8988T (cell line): ENCODE measurements at places on chromosomes 2 and 18.

DNA sequence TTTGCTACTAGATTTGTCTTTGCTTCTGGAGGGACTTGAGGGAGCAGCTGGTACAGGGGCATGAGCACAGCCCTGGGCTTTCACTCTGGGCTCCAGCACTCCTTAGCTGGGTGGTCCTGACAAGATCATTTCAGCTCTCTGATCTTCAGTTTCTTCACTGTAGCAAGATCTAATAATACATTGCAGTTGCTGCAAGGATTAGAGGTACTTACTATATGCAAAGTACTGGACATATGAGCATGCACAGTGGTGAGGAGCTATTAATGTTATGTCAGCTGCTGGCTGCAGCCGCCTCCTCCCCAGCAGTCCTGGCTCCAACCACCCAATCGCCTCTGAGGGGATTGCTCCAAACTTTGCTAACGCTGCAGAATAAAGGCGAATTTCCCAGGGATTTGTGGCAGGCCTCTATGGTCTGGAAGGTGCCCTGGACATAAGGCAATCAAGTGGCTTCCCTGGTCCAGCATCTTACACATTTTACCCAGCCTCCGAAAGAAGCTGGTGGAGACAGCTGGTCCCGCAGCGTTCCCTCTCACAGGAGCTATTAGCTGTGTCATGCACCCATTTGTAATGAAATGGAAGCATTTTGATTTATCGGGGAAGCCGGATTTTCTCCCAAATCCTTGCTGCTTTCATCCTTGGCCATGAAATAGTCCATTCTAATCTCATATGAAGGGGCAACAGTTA, 96.7 kb downstream of the RHOB start:
- no peak for DNase-seq

DNA sequence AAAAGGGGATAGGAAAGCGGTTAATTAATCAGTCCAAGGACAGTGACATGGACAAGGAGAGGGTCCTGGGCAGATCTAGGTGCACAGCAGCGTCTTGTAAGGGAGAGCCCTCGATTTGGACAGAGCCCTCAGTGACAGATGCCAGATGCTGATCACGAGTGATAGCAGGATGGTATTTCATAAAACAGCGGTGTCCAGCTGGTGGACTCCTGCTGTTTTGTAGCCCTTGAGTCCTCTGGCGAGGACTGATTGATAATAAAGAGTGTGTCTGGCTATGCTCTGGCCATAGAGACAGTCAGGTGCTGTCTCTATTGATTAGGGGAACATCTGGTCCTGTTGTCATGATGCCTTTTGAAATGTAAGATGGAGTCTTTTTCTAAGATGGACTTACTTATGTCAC, 180.7 kb downstream of the NCK2 start:
- no peak for DNase-seq

DNA sequence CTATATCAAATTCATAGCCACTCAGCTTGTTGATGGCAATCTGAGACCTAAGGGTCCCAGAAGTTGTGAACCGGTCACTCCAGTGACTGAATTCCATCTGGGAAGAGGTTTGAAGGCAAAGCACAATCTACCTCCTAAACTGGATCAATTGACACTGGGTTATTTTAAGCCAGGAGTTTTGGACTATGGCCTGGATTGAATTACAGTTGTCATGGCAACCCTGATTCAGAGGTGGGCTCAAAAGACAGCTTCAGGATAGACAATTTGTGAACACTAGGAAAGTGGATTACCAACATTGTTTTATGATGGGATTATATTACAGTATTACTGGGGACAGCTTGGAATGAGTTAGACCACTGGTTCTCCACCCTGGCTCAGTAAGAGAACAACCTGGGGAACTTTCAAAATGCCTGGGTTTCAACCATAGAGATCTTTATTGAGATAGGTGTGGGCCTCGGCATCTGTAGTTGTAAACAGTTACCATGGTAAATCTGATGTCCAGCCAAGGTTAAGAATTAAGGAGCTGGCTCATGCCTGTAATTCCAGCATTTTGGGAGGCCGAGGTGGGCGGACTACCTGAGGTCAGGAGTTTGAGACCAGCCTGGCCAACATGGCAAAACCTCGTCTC, 58.8 kb downstream of the MFSD6 start:
- DNase-seq, result no peak

- DNase-seq, result no peak
Observed at GRCh38 chr2:120963997-120964705, 228.5 kb downstream of the GLI2 start.

DNA sequence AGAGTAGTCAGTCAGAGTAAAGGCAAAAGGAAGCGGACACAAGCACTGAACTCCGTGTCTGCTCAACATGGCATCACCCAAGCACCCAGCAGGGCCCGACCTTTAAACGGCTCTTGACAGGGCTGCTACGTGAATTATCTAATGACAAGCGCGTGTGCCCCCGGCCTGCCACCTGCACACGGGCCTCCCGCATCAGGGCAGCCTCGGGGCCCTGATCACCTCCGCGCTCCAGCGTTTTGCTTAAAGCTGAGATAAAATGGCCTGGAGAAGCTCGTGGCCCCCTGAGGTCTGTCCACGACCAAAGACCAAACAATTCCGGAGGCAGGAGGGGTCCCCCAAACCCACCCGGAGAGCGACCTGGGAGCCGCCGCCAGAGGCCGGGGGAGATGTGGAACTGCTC, 376 bp downstream of the NDUFA10 start:
- DNase-seq, result no peak

GRCh38 chr18:9249254-9249653, 85.3 kb upstream of the TWSG1 start:
- DNase-seq, result no peak

DNA sequence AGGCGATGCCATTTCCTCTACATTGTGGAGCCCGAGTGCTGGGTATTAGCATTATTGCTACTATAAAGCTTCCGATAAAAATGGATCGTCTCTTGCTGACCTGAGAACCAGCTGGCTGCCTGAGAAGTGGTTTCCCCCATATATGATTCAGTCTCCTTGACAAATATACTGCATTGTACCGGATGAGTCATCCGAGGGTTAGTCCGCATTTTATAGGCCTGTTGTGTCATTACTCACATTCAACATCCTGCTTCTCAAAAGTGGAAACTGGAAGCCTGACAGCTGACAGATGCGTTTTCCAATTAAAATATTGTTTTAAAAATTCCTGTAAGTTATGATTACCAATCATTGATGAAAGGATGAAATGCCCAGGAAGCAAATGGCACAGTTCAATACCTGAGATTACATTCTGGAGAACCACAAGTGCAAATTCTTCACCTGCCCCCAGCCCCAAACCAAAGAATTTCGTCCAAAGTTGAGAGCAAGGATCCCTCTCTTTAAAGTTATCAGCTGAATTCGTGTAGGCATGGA, 65.7 kb downstream of the SPRED2 start:
- no peak for DNase-seq

GRCh38 chr2:205188239-205189138, 493.8 kb upstream of the NRP2 start:
- DNase-seq, result no peak

- DNase-seq, result no peak
Observed at GRCh38 chr18:36839835-36840234, 10.9 kb downstream of the KIAA1328 start.

DNA sequence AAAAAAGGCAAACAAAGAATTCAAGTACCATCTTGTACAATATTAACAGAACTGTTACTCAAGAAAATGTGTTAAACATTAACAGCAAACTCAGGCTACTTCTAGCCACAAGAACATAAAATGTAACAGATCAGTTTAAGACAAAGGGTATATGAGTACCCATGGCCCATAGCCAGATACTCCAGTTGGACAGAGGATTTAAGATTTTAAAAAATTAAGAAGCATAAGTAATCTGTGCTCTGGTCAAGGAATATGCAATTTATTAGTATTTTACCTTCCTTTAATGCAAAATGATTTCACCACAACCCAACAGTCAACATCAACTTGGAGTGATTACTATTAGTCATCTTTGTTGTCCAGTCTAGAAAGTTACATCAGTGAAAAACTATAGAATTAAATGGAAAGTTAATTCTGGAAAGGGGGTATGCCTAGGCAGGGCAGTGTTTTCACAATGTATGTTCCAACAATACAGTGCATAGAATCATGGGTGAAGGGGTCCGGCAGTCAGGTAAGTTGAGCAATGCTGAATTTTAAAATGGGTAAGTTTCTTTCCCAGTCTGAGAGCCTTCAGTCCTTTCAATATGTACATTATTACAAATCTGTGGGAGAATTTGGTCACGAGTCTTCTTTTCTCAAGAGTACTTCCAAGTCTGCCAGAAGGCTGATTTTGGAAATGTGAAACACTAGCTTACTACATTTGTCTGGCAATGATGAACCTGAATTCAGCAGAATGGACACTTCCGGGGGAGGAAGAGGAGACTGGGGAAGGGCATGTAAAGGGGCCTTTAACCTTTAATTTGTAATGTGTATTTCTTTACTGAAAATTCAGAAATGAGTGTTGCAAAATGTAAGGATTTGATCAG, 34.5 kb downstream of the SFT2D3 start:
- no peak for DNase-seq

GRCh38 chr2:16559278-16560067, 106.2 kb downstream of the CYRIA start:
- no peak for DNase-seq

- no peak for DNase-seq
Observed at GRCh38 chr2:151119374-151119773, 142.3 kb downstream of the RBM43 start.

DNA sequence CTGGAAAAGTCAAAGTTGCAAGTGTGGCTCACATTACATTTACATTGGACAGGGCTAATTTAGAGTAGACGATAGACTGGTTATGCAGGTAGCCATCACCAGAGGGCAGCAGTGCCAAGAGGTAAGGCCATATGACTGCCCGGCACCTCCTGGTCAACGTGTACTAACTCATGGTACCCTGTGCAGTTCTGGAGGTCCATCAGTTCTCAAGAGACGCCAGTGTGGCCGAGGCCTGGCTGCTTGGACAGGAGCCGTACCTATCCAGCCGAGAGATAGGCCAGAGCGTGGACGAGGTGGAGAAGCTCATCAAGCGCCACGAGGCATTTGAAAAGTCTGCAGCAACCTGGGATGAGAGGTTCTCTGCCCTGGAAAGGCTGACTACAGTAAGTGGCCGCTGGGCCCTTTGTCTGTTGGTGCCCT, 65.8 kb upstream of the EML6 start:
- DNase-seq, result peak; percentile 34

GRCh38 chr18:58991167-58991798, 126.6 kb downstream of the ZNF532 start:
- no peak for DNase-seq
